ENCODE measurements at places on chromosomes 12 and 14.

DNA sequence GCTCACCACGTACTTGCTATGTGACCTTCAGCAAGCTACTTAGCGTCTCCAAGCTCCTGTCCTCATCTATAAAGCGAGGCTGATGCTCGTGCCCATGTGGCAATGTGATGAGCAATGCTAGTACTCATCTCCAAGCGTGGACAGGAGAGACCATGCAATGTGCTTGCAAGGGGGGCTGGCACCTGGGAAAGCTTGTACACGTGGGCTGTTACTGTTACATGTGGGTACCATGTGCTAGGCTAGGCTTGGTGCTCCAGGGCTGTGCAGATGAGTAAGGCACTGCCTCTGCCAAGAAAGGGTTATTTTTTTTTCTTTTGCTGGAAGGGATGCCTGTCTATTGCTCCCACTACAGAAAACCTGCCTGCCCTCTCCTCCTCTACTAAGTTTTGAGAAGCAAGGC is 46.6 kb downstream of the TSPAN11 start:
- DNase-seq = no peak

DNA sequence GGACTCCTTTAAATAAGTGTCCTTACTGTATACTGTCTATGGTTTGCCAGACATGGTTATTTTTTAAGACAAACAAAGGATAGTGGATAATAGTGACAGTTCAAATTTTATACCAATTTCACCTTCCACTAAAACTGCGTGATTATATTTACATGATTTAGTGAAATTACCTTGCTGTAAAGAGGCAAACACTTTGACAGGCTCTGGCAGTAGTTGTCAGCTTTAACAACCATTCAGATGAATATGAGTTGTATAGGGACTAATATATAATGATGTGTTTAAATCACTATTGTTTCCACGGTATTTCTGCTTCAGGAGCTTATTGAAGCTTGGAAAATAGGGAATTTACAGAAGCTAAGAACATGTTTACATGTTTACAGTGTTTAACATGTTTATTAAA is 1364.0 kb downstream of the FSCB start:
- no peak for DNase-seq

GRCh38 chr12:100356644-100357223 is at the start of gene SLC17A8:
Gene SLC17A8 (plus strand): TSS chr12:100357074. CDS start chr12:100357392, 318 bp downstream.
- no peak for DNase-seq

GRCh38 chr14:83047059-83047830 is 1513.6 kb upstream of the SEL1L start:
- no peak for DNase-seq

- DNase-seq = no peak
Measured at GRCh38 chr12:96046543-96047228, 11.3 kb upstream of the LTA4H start.

GRCh38 chr12:112111931-112112330 is 3.3 kb upstream of the NAA25 start:
- no peak for DNase-seq

DNA sequence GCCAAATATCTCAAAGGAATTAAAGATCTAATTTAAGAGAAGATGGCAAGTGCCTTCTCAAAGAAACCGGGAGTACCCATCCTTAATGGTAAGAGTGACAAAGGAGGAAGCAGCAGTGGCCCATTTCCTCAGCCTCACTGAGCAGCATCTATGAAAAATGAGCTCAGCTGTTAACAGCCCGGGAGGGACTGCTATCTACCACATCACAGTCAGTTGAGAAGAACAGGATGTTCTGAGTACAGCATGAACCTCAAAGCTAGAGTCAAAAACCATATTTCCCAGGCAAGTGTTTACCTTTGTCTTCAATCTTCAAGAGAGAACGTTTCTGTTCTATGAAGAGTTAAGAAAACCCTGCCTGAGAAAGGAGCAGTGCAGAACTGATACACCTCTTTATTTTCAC is 115.0 kb downstream of the BTG1 start:
- DNase-seq = peak; percentile 29

- no peak for DNase-seq
Measured at GRCh38 chr14:24940213-24940783, 109.6 kb downstream of the STXBP6 start.

DNA sequence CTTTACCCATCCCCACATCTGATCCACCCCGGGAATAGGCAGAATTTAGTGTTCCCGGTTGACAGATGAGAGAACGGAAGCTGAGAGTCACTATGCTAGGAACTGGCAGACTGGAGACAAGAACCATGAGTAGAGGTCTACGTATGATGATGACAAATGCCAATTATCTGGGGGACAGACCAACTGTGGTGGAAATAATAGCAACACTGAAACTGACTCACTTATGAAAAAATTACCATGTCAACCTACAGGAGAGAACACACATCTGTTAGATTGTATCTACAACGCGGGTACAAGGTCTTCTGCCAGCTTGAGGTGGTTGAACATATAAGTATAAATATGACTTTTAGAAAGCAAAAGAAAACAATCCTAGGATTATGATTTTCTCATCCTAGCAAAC is 15.4 kb upstream of the SELPLG start:
- DNase-seq = no peak

- no peak for DNase-seq
Measured at GRCh38 chr12:57261428-57261865, 10.5 kb upstream of the STAC3 start.

DNA sequence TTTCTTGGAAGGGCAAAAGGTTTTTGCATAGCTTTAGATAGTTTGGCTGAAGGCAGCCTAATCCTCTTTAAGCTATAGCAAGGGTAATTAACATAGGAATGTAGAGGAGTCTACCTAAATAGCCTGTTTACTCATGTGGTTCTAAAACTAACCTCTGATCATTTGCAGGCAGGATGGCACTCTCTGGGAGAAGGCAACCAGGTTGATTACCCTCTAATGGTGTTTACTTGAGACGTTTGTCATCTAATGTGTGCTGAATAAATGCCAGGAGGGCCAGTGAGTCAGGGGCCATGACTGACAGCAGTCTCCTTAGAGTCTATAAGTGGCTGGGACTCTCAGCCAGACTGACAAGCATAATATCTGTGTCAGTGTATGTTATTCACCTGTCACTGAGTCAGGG is 286.4 kb downstream of the PCNX1 start:
- no peak for DNase-seq

- DNase-seq = peak; percentile 47
Measured at GRCh38 chr12:4307593-4308333, 13.2 kb upstream of the TIGAR start.

GRCh38 chr12:60211244-60211643 is 615.4 kb downstream of the SLC16A7 start:
- DNase-seq = no peak

DNA sequence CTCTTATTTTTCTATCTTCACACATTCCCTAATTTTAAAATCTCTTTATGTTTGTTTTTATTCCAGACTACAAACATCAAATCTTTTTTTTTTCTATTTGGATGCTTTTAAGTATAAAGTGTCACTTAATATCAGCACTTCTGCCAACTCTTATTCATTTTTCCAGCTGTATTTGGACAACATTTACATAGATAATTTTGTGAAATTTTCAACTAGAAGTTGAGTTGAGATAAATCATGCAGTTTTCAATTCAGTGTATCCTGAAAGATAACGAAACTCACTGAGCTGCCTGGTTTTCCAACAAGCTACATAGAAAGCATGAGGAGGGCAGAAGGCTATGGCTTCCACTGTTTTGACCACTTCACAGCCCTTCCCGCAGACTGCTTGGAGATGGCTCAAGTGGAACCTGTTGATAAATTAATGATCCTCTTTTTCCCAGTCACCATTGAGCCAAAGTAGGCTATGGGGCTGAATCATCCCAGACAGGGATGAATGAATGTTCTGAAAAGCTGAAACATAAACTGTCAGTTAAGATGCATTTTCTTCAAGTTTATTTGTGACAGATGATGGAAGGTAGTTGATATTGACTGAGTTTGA is 213.9 kb downstream of the RAD51B start:
- no peak for DNase-seq

GRCh38 chr12:62517887-62518286 is 51.3 kb downstream of the MON2 start:
- no peak for DNase-seq

- peak; percentile 43 for DNase-seq
Measured at GRCh38 chr14:61444215-61444768, 122.9 kb downstream of the PRKCH start.

DNA sequence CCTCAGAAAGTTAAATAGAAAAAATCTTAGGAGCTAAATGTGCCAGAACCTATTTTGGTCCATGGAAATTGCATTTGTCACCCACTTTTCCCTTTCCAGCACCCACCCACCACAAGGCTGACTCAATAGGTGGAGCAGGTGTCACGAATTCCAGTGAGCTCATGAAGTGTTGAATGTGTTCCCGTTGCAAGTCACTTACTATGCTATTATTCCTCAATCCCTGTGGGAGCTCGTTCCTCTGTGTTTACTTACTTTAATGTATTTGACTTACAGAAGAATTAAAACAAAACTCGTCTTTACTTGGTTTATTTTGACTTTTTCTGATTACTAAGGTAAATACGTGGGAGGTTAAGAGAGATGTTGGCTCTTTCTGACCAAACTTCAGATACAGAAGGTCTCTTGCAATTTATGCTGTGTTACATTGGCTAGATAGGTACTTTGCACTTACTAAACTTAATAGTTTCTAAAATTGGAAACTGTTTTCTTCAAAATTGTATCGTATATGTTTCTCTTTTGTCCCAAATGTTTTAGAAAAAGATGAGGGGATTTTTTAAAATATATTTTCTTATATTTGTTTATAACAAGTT is 269.4 kb upstream of the NOVA1 start:
- DNase-seq = no peak

DNA sequence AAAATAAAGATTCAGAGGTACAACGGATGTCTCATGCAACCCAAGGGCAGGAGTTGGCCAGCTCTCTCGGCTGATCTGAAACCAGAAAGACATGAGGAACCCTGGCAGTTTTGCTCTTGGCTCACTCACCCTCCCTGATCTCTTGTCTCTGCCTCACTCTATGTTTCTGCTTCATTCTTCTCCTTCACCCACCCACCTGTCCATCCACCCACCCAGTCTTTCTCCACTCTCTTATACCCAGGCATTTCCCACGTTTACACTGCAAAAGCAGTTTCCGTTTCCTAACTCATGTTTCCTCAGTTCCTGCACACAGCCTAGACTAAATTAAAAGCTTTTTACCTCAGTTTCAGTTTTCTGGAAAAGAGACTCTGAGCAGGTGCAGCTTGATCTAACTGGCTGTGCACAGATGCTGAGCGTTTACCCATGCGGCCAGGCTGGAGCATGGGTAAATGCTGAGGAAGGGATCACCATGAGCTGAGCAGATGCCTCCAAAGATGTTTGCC is 157.6 kb downstream of the PRKCH start:
- no peak for DNase-seq

DNA sequence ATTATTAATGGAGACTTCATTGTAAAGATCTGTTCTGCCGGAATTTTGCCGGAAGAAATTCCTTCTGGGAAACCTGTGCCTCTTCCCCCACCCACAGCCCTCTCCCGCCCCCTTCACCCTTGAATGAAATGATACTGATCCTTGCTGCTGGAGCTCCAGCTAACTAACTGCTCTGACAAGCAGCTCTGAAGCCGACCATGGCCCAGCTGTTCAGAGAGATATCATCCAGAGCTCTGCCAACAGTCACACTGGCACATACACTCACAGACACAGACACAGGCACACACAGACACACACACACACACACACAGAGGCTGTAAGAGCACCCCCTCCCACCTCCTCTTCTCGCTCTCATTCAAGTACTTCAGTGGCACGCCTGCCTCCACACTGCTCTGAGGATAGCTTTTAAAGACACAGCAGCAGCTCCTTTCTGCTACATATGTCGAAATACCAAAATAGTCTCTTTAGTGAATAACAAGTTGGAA is 88.6 kb downstream of the R3HDM2 start:
- DNase-seq = no peak

DNA sequence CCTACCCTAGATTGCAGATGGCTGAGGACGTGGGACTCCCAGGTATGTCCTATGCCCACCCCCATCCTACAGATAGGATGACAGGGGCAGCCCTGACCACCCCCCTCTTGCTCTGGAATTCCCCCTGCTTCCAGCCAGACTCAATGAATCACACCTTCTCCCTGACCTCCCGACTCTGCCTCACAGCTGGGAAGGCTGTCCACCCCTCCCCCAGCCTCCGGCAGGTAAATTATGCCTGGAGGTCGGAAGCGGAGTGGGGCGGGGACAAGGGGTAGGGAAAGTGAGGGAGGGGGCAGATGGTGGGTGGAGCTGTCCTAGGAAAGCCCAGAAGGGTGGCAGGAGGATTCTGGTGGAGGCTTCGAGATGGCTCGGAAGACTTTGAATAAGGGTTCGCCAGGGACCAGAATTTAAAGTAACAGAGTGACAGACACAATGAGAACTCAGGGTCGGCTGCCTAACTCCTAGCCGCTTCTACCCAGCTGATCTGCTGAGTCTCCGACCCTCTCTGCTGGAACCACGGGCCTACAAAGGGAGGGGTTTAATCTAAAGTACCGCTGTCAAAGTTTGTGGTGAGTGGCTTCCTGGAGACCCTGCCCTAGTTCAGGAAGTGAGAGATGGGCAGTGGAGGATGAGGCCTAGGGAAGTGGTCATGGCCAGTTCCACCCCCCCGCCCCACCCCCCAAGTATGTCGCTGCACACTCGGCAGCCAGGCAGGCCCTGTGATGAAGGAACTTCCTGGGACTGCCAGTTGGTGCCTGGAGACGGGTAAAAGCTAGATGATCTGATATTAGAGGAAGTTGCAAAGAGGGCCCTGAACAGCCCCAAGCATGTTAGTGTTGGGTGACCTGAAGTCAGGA is 4.2 kb downstream of the PLEKHG3 start:
- no peak for DNase-seq

GRCh38 chr14:94654071-94654861 is 42.1 kb downstream of the SERPINA3 start:
- DNase-seq = no peak

GRCh38 chr12:82740129-82741000 is 53.7 kb downstream of the TMTC2 start:
- no peak for DNase-seq

DNA sequence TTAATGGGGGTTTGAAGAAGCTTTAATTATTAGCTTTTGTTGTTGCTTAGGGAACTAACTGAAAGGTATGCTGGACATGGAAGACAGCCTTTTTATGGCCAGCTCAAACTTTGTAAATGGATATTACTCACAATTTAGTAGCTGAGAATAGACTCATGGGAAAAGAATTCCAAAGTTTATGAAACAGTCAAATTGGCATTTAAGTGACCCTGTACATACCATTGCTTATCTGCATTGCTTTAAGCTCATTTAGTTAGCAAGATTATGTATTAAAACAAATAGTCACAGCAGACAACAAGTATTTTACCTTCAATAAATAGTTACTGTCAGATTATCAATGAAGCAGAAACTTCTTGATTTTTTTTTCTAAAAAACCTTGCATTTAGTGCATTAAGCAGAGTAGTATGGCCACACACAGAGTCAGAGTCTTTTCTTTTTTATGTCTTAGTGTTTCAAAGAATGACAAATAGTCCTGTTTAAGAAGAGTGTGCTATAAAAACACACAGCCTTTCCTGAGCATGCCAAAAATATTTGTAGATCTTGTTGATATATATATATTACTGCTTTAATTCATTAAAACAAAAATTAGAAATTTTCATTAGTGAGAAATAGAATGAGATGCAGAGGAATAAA is 102.2 kb downstream of the TTC6 start:
- DNase-seq = no peak
